Tongue (tissue), 3 donors: ENCODE measurements at places on chromosomes 11 and 22. TPM values are rescaled to one million over a fixed set of nuclear protein-coding genes. Genes with fewer than 3 reads are reported as not detected.

DNA sequence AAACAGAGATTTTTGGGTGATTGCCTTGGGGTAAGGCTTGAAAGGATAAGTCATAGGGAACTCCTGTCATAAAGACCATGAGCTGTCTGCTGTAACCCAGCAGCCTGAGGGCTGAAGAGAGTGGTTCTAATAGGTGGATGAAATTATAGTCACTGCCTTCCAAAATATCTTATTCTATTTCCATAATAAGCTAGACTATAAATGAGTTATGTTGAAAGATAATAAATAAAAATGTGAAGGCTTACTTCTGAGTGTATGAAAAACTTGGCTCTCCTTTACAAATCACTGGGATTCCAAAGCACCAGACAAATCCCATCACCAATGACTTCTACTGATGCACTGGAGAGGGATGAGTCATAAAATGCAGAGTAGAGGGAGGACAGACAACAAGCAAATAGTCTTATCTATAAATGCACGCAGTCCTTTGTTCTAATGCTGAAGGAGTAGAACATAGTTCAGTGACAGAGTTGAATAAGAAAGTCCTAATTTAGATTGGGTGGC lies 775.0 kb upstream of the LRRC4C start:
- no peak for DNase-seq

The NUCB2 gene
- total RNA-seq = 54.2 TPM

GRCh38 chr11:19398772-19399527 lies 158.2 kb upstream of the E2F8 start:
- peak; percentile 10 for DNase-seq

DNA sequence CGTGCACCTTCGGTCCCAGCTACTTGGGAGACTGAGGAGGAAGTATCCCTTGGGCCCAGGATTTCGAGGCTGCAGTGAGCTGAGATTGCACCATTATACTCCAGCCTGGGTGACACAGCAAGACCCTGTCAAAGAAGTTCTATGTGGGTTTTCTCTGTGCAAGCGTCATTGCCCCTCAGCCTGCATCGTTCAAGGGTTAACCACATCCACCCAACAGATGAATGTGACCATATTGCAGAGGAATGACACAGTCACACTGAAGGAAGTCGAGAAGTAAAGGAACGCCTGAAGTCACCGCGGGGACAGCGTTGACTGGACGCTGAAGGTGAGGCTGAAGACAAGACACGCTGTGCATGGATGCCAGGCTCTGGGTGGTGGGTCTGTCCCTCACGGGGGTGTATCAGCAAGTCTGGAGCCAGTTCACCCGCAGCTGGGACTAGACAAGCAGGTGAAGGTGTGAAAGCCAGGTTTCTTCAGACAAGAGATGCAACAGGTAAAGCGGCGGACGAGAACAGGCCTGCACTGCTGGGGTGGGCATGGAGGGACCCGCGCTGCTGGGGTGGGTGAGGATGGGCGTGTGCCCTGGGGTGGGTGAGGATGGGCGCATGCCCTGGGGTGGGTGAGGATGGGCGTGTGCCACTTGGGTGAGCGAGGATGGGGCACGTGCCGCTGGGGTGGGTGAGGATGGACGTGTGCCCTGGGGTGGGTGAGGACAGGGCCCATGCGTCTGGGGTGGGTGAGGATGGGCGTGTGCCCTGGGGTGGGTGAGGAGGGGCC lies 36.5 kb upstream of the TOLLIP start:
- DNase-seq = no peak

The CDC45 gene
- 6.3 TPM for total RNA-seq

GRCh38 chr22:46748908-46749675 lies 11.0 kb upstream of the CERK start:
- DNase-seq = no peak

DNA sequence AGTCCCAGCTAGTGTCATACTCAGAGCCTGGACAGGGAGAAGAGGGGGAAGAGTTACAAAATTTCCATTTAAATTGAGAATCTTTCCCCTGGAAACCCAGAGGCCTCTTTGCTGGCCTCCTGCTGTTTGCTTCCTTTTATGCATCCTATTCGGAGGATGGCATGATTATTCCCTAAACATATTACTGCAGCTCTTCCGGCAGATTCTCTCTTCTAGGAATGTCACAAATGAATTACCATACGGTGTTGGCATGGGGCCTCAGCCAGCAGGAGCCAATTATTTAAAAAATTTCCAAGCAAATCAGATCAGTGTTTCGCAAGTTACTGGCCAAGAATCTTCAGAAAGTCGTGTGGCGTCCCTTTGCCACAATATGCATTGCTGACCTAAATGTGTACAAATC lies 326.7 kb upstream of the NCAM1 start:
- DNase-seq = peak; percentile 51

The TNKS1BP1 gene
- total RNA-seq = 112 TPM

GRCh38 chr11:61683961-61684869 lies 4.0 kb downstream of the DAGLA start:
- DNase-seq = no peak

DNA sequence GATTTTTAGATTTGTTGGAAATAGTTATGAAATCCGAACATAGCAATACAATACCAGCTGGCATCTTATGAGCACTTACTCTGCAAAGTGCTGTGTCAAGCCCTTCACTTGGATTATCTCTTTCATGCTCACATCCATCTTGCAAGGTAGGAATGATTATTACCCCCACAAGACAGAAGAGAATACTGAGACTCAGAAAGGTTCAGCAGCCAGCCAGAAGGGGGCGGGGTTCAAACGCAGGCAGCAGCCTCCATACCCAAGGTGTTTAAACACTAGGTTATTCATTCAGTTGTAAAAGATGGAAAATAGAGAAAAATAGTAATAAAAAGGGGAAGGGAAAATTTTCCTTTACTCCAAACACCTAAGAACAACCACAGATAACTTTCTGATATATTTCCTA lies 158.5 kb downstream of the CCDC34 start:
- DNase-seq = no peak

The KCNQ1 gene
- 2.6 TPM for total RNA-seq

The DEUP1 gene
- total RNA-seq = not detected

DNA sequence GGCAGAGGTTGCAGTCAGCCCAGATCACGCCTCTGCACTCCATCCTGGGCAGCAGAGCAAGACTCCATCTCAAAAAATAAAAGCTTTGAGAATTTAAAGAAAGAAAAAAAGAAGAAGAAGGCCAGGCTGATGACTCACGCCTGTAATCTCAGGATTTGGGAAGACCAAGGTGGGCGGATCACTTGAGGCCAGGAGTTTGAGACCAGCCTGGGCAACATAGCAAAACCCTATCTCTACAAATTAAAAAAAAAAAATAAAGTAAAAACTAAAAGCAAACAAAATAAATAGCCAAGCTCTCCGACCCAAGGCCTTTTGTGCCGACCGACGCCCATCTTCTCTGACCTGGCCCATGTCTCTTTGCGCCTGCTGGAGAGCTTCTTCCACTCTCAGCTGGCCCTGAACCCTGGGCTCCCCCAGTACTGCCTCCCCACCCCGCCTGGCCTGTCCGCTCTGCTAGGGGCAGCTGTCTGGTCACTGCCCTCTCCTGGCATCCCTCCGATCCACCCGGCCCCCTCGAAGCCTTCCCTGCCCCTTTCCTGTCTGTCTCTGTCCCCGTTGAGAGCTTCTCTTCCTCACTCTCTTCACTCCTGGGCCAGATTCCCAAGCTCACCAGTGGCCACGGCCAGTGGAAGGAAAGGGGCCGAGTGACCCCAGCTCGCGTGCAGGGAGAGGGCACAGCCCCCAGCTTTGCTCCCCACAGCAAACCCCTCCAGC lies 4.8 kb upstream of the LSP1 start:
- no peak for DNase-seq

DNA sequence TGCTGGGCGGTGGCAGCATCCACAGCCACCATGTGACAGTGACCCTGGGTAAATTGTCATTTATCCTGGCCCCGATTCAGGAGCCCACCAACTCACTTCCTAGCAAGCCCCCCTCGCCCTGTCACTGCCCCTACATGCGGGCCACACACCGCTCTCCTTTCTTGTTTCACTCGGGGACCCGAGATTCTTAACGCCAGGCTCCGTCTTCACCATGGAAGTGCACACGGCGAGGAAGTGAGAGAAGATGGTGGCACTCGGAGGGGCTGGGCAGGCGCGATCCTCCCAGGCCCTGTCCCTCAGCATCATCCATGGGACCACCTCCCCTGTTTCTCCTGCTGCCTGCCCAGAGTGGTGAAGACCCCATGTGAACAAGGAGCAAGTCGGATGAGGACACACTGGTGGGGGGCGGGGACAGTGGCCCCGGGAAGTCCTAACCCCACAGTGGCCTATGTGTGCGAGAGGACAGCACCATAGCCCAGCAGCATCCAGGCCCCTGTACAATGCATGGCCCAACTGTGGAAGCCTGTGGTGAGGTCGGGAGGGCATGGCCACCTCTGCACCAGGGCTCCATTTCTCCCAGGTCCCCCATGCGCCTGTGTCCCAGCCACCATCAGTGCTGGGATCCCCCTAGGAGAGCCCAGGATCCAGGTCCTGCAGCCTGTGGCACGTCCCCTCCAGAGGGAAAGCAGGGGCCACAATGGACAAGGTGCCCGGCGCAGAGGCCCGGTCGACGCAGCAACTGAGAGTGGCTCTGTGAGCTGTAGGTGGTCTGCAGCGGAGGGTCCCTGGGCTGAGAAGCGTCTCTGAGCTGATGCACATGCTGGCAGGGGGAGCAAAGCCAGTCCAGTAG lies 262.8 kb downstream of the BRD1 start:
- DNase-seq = no peak

DNA sequence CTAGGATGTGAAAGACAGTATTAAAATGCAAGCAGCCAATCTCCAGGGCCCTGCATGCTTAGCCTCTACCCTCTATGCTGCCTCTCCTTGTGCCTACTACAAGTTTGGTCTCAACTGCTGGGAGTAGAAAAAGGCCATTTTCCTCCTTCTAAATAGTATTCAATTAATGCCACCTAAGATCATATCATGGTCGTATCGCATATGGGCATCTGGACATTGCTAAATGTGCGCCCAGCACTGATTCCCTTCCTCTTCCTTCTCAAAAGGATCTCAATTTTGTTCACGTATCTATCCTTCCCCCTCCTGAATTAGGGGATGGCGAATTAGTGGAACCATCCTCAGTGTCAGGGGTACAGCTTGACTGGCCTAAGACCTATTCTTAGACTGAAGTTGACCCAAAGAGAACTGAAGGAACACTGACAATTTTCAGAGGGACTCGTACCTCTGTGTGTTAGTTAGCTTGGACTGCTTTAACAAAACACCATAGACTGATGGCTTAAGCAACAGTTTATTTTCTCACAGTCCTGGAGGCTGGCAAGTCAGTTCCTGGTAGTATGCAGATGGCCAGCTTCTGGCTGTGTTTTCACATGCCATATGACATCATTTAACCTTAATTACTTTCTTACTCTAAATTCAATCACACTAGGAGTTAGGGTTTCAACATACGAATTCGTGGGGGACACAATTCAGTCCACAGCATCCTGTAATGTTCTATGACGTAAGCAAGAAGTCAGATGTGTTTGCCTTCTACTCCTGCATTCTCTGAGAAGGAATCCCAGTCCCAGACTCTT lies 8.5 kb upstream of the NUP50 start:
- DNase-seq = no peak

DNA sequence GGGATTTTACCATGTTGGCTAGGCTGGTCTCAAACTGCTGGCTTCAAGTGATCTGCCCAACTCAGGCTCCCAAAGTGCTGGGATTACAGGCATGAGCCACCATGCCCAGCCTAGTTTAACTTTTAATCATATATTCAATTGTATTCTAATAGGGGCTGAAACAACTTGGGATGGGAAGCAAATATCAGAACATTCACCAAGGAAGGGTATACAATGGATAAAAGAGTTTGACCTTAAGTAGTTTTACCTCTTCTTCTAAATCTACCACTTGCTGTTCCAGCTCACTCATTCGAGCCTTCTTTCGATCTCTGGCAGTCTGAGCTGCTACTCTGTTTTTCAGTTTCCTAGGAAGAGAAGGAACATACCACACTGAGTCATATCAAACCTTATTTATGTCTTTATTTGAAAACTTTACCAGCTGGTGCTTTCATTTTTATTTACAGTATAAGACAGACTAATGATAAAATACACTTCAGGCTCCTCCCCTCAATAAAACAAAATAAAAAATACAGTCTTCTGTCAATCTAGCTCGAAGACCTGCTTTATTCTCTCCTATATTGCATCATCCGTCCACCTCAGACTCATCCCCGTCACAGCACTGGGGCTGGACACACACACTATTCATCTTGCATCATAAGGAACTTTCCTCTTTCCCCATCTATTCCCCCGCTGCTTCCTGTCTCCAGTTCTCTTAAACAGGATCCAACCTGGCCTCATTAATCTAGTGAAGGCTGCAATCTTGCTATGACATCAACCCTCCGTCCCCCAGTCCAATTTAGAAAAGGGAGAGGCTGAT lies 1.4 kb downstream of the XBP1 start:
- DNase-seq = peak; percentile 71

The ACRV1 gene
- not detected for total RNA-seq

The RTL10 gene
- total RNA-seq = 16.2 TPM

The PGA4 gene
- 0.82 TPM for total RNA-seq

- DNase-seq = no peak
These were observed 57.4 kb downstream of the JAM3 start for GRCh38 chr11:134126217-134126822.

DNA sequence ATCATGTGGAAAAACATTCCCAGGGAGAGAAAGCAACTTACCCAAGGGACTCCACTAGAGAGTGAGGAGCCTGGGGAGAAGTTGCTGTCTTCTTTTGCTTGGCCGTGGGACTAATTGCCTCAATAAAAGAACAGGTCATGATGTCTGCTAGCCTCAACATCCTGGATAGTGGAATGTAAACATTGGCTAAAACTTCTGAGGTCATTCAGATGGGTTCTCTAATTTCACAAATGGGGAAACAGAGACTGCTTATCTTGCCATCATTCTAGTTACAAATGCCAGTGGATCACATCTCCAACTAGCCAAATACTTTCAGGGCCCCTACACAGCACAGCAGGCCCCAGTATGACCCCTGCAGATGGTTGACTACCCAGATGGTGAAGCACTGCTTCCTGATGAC lies 28.4 kb upstream of the PAMR1 start:
- no peak for DNase-seq

The BEST1 gene
- 3.3 TPM for total RNA-seq

The MRGPRF gene
- total RNA-seq = 20.5 TPM

GRCh38 chr11:62801071-62801470 lies 4.2 kb downstream of the NXF1 start:
- DNase-seq = no peak

The WBP2NL gene
- 2.8 TPM for total RNA-seq

- no peak for DNase-seq
These were observed 315.7 kb upstream of the C11orf87 start for GRCh38 chr11:109106151-109106906.

GRCh38 chr11:776263-776560 lies 1.1 kb downstream of the GATD1 start:
- DNase-seq = no peak

The E2F8 gene
- total RNA-seq = 7.3 TPM

GRCh38 chr11:71294846-71295600 lies 42.6 kb upstream of the SHANK2 start:
- DNase-seq = no peak

DNA sequence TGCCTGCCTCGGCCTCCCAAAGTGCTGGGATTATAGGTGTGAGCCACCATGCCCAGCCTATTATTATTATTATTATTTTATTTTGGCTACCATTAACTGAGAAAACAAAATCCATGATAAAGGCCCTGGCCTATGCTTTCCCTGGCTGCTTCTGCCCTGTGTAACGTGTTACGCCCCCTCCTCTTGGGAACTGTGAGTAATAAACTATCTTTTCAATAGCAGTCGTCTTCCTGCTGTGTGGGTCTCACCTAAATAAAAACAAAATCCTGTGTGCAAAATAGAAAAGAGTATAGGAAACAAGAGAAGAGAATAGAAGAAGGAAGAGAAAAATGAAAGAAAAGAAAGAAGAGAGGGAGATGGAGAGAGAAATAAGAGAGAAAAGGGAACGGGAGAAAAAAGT lies 237.0 kb downstream of the MIAT start:
- no peak for DNase-seq

- no peak for DNase-seq
These were observed 43.8 kb downstream of the CELF1 start for GRCh38 chr11:47509077-47509536.
